Skeletal muscle tissue (tissue), 5 donors: ENCODE measurements at places on chromosomes 12 and 14. TPM values are rescaled to one million over a fixed set of nuclear protein-coding genes. Genes with fewer than 3 reads are reported as not detected.

Gene TMEM119
- 37.1 TPM for total RNA-seq

Gene INHBE
- total RNA-seq = 1.0 TPM

Gene RPL10L
- not detected for total RNA-seq

Gene SERPINA10
- not detected for total RNA-seq

Gene EFS
- 17.2 TPM for total RNA-seq

Gene SLC6A12
- total RNA-seq = not detected

Gene KRT77
- not detected for total RNA-seq

Gene TAS2R19
- 9.9 TPM for total RNA-seq

Gene ALDH1L2
- total RNA-seq = 6.3 TPM

Gene STON2
- 30.8 TPM for total RNA-seq

Gene PRMT5
- 60.0 TPM for total RNA-seq

Gene SUDS3
- total RNA-seq = 26.1 TPM

Gene GLIPR1L1
- not detected for total RNA-seq

Gene ADAM21
- not detected for total RNA-seq

Gene GPR84
- not detected for total RNA-seq

Gene MORN3
- total RNA-seq = under 0.01 TPM

Gene C14orf132
- 8.9 TPM for total RNA-seq

Gene GABARAPL1
- total RNA-seq = 23.0 TPM

Gene SYT10
- total RNA-seq = not detected

Gene NRXN3
- 0.52 TPM for total RNA-seq

Gene MAP3K9
- under 0.01 TPM for total RNA-seq

Gene CLEC1B
- total RNA-seq = not detected

Gene KLRG1
- 3.7 TPM for total RNA-seq

Gene KRT86
- 0.52 TPM for total RNA-seq

Gene KLRK1
- total RNA-seq = 0.52 TPM

Gene CCND2
- 152 TPM for total RNA-seq

Gene IFNG-AS1
- 1.0 TPM for total RNA-seq
